Prostate gland (tissue), 2 donors: ENCODE measurements at places on chromosomes 1 and 21. TPM values are rescaled to one million over a fixed set of nuclear protein-coding genes. Genes with fewer than 3 reads are reported as not detected.
A peak's percentile ranks its signal among the peaks of the same experiment; 100 is the strongest.

- H3K27me3 ChIP-seq = no peaks in the 10 kb centered on the region
- no peak for DNase-seq
- H3K27ac ChIP-seq = no peak overlapping the region
- H3K4me3 ChIP-seq = no peak overlapping the region
These were observed 413.3 kb upstream of the PTBP2 start for GRCh38 chr1:96308314-96308713.

GRCh38 chr1:8951231-8951630, 5.6 kb downstream of the CA6 start:
- H3K36me3 ChIP-seq = no peaks in the 10 kb centered on the region
- no peaks in the 10 kb centered on the region for H3K27me3 ChIP-seq
- H3K27ac ChIP-seq = no peak overlapping the region
- no peak for DNase-seq
- no peaks in the 10 kb centered on the region for H3K4me1 ChIP-seq

GRCh38 chr1:244237445-244237844, 186.4 kb downstream of the ZBTB18 start:
- no peaks in the 10 kb centered on the region for H3K36me3 ChIP-seq
- DNase-seq = no peak
- no peak overlapping the region for H3K27ac ChIP-seq

DNA sequence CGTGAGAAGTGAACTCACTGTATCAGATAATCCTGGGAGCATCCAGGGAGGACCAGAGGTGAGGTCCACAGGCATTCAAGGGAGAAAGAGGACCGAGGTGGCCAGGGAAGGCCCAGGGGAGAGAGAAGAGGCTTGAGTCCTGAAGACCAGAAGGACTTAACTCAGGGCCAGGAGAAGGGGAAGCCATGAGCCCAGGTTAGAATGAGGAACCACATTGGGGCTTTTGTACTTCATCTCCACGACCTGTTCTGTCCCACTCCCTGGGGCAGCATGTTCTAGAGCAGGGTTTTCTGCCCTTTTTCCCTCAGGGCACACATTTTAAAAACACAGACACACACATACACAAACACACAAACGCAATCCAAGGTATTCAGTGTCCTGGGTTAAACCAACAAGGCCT, 8.4 kb downstream of the LGR6 start:
- no peak overlapping the region for H3K27ac ChIP-seq
- H3K4me1 ChIP-seq = no peaks in the 10 kb centered on the region
- DNase-seq = no peak

- no peaks in the 10 kb centered on the region for H3K4me1 ChIP-seq
- no peak overlapping the region for H3K27ac ChIP-seq
- H3K36me3 ChIP-seq = no peaks in the 10 kb centered on the region
- no peak for DNase-seq
- no peak overlapping the region for H3K4me3 ChIP-seq
These were observed 12.2 kb downstream of the ADAMTS5 start for GRCh38 chr21:26954662-26955121.

- H3K36me3 ChIP-seq = no peaks in the 10 kb centered on the region
- no peak overlapping the region for H3K4me3 ChIP-seq
- no peaks in the 10 kb centered on the region for H3K27me3 ChIP-seq
- H3K4me1 ChIP-seq = no peaks in the 10 kb centered on the region
These were observed 163.4 kb downstream of the CYYR1 start for GRCh38 chr21:26409735-26410134.

DNA sequence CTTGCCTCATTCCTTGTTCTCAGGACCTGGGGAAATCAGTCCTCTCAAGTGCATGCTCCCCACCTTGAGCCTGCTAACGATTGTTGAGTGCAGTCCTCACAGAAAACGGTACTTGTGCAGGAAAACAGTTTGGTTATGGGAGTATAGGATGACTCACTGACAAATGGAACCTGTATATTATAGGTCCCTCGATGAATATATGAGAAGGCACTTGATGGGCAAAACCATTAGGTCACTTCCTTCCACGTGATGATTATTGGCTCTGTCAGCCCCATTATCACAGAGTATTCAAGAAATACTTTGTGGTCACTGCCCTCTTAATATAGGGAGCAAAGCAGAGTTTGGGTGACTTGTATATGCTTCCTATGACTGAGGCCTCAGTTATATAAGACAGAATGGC, 6.2 kb downstream of the CCDC17 start:
- DNase-seq = no peak
- no peak overlapping the region for H3K27ac ChIP-seq
- H3K27me3 ChIP-seq = no peaks in the 10 kb centered on the region
- H3K36me3 ChIP-seq = peaks cover 27% of the 10 kb centered on the region
- H3K4me3 ChIP-seq = no peak overlapping the region

DNA sequence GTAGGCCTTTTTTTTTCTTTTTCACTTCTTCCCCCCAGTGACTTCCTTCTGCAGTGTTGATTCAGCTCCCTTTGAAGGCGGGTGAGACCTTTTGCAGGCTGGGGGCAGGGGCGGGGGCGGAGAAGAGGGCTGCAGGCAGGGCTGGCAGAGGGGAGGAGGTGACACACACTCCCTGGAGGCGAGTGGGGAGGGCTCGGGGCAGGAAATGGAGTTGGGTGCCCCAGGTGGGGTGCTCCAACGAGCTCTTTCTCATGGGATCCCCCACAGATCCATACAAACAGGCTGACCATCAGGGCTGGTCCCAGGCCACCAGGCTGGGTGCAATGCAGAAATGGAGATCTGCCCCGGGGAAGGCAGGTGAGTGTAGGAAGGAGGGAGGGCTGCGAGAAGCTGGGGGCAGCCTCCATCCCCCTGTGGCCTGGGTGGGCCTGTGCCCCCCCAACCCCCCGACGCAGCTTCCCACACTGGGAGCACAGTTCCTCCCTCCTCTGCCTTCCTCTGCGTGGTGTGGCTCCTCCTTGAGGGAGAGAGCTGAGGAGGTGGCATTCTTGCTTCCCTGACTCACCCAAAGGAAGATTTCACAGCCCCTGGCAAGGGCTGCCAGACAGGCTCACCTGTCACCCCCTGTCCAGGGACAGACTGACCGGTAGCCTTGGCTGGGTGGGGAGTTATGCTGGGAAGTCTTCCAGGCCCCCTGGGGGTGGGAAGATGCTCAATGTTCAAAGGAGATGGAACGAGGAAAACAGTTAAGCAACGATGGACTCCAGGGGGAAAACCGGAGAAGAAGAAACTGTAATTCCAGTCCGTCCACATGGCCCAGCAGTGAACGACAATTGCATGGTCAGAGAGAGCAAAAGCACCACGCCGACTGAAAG, 7.1 kb upstream of the ITGB2 start:
- DNase-seq = no peak
- H3K27ac ChIP-seq = peak overlapping the region; percentile 45
- H3K4me1 ChIP-seq = peaks cover 12% of the 10 kb centered on the region
- peaks cover 8% of the 10 kb centered on the region for H3K27me3 ChIP-seq
- H3K36me3 ChIP-seq = no peaks in the 10 kb centered on the region

GRCh38 chr21:44366586-44367211, 13.3 kb downstream of the TRPM2 start:
- peaks cover 3% of the 10 kb centered on the region for H3K27me3 ChIP-seq
- no peak for DNase-seq
- H3K27ac ChIP-seq = no peak overlapping the region
- H3K36me3 ChIP-seq = no peaks in the 10 kb centered on the region
- H3K4me1 ChIP-seq = no peaks in the 10 kb centered on the region
- no peak overlapping the region for H3K4me3 ChIP-seq

DNA sequence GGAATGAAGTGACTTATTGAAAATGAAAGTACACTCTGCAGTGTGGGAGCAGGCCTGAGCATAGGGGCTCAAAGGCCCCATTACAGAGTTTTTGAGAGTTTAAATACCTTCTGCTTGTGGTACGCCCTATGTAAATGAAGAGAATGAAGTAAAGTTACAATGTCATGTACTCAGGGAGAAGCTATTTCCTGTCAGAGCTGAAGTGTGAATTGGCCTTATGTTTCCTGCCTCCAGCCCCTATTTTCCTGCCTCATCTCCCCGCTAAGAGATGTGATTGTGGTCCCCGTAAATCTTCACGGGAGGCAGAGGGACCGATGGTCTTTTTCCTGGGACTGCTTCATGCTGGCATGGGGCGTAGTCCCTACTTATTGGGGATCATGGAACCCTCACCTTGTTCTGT, 2.5 kb upstream of the ZNF683 start:
- H3K27me3 ChIP-seq = no peaks in the 10 kb centered on the region
- H3K4me3 ChIP-seq = no peak overlapping the region
- no peaks in the 10 kb centered on the region for H3K36me3 ChIP-seq

DNA sequence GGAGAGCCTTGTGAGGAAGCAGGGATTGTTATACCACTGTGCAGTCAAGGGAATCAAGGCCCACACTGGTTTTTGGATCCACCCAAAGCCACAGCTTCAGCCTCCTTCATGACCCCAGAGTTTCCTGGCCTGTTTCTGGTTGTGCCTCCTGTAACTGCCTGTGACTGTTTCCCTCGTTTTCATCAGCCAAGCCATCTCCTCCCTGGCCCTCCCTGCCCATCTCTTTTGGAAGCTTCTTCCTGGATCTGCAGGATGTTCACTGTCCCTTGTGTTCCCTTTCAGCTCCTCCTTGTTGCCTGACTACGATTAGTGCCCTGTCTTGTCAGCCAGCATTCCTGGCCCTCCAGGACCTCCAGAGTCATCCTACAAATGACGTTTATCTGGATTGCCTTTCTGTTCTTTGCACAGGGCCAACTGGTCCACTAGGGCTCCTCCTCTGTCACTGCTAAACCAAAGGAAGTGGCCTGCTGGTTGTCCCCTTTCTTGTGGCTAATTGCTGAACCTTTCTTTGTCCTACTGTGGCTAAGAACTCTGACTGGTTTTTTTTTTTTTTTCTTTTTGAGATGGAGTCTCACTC, 17.9 kb downstream of the SFT2D2 start:
- peaks cover 8% of the 10 kb centered on the region for H3K4me1 ChIP-seq
- H3K27ac ChIP-seq = peak overlapping the region; percentile 48
- DNase-seq = no peak
- H3K27me3 ChIP-seq = no peaks in the 10 kb centered on the region

- no peaks in the 10 kb centered on the region for H3K36me3 ChIP-seq
- no peak overlapping the region for H3K27ac ChIP-seq
- H3K4me1 ChIP-seq = no peaks in the 10 kb centered on the region
- no peaks in the 10 kb centered on the region for H3K27me3 ChIP-seq
- no peak for DNase-seq
These were observed 50.9 kb downstream of the LEPR start for GRCh38 chr1:65471213-65471833.

DNA sequence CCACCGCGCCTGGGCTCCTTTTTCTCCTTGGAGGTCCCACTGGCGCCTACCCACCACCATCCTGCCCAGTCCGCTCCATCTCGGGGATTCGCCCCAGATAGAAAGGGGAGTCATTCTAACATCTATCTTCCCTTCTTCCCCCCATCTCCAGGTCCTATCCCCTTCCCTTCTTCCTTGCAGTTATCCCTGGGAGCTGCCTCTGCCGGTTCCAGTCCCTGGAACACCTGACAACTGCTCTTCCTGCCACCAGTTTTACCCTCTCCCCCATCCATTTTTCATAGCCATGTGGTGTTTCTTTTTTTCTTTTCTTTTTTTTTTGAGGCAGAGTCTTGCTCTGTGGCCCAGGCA, 12.0 kb upstream of the COL16A1 start:
- H3K27me3 ChIP-seq = peaks cover 4% of the 10 kb centered on the region
- no peak for DNase-seq
- no peaks in the 10 kb centered on the region for H3K36me3 ChIP-seq
- no peak overlapping the region for H3K4me3 ChIP-seq
- peak overlapping the region; percentile 85 for H3K27ac ChIP-seq

DNA sequence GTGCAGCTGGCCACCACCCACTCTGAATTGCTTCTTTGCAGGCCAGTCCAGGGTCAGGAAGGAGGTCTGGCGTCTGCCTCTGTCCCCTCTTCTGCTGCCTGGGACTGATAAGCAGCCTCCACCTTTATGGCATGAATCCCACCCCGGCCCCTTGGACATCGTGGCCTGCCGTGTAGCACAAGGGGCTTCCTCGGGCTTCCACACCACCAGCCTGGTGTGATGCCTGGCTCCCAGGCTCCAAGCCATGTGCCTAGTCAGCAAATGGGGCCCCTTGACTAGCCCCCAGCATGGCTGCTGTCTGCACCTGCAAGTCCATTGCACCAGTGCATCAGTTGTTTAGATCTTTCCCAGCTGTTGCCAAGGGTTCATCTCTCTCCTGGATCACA, 9.9 kb upstream of the ARF1 start:
- H3K27ac ChIP-seq = no peak overlapping the region
- no peaks in the 10 kb centered on the region for H3K4me1 ChIP-seq
- no peaks in the 10 kb centered on the region for H3K36me3 ChIP-seq
- no peak for DNase-seq

DNA sequence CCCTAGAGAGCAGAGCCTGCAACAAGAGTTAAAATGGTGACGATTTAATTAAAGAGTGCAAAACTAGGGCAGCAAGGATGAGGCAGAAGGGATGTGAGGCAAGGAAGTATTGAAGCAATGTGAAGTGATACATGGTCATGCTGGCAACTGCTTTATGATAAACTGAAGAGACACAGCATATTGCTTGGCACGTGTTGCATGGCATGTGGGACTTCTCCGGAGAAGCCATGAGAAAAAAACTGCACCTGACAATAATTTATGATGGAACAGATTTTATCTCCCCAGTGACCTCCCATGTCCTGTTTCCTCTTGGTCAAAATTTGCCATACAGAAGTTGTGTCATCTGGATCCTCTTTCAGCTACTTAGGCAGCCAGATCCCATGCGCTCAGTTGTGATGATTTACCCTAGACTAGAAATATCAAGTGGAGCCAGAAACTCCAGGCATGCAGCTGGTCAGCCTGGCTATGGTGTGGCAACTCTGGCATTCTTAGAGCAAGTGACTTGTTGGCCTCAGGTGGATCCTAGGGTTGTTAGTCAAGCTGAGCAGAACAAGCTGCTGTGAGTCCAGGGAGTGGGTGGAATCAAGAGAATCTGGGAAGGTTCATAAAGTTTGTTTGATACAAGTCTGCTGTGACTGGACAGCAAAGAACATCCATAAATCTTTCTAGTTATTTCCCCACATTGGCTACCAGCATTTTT, 611.4 kb upstream of the USP24 start:
- H3K27ac ChIP-seq = no peak overlapping the region
- no peak overlapping the region for H3K4me3 ChIP-seq
- H3K27me3 ChIP-seq = no peaks in the 10 kb centered on the region
- H3K4me1 ChIP-seq = no peaks in the 10 kb centered on the region
- no peaks in the 10 kb centered on the region for H3K36me3 ChIP-seq

The LRRC39 gene
- 0.68 TPM for total RNA-seq

The OXCT2 gene
- 4.9 TPM for total RNA-seq

The TIAM1 gene
- 38.1 TPM for total RNA-seq

The RGS8 gene
- total RNA-seq = 1.5 TPM

The UBE2U gene
- total RNA-seq = not detected

The BCAR3 gene
- total RNA-seq = 22.9 TPM

The NUF2 gene
- 0.55 TPM for total RNA-seq

The PTGS2 gene
- total RNA-seq = 14.3 TPM

The NPHP4 gene
- 32.2 TPM for total RNA-seq

The CENPF gene
- total RNA-seq = 2.9 TPM

The C1QB gene
- total RNA-seq = 106 TPM

The OVAAL gene
- total RNA-seq = not detected

The CD1D gene
- 1.3 TPM for total RNA-seq

The SMIM1 gene
- total RNA-seq = 17.7 TPM
